Inflammatory macrophage treated with lipopolysaccharide for 4 hours (primary cell): ENCODE measurements at places on chromosomes 2 and 18.

GRCh38 chr2:157900684-157901083 is 24.6 kb upstream of the ACVR1 start:
- DNase-seq, result no peak

GRCh38 chr2:154291927-154292326 is 406.6 kb upstream of the KCNJ3 start:
- no peak for DNase-seq

DNA sequence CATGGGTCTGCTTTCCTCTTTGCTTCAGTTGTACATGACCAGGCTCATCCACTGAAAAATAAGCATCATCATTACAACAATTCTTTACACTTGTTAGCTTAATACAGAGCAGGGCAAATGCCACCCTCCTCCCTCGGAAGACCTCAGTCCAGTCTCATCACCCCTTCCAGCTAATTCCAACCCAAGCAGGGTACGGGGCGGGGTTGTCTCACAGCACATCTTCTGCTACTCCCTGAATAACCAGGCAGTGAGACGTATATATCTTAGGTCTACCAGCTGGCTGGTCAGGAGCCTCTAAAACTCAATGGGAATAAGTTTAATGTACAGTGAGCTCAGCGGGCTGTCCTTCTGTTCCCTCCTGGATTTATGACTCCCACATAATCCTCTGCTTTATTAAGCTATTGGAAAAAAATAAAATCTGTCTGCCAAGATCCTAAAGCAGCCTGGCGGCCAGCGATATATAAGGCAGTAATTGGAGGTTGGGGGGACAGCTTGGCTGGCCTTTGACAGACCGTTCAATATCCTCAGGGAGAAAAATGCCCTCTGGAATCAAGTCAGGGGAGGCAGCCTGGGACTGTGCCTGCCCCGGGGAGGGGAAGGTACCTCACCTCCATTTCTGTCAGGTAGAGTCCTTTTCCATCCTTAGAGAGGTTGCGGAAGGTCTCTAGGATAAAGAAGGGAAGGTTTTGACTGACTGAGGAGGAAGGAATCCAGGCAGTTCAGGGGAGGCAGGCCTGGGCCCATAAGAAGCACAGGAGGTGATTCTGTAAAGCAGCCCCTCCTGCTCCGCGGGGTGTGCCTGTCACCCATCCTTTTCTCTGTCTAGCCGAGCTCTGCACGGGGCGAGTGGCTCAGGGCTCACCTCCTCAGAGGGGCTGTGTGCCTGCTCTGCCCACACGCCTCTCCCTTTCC is 76.3 kb downstream of the CAPN13 start:
- no peak for DNase-seq

GRCh38 chr2:163595028-163595427 is 140.8 kb downstream of the FIGN start:
- no peak for DNase-seq

DNA sequence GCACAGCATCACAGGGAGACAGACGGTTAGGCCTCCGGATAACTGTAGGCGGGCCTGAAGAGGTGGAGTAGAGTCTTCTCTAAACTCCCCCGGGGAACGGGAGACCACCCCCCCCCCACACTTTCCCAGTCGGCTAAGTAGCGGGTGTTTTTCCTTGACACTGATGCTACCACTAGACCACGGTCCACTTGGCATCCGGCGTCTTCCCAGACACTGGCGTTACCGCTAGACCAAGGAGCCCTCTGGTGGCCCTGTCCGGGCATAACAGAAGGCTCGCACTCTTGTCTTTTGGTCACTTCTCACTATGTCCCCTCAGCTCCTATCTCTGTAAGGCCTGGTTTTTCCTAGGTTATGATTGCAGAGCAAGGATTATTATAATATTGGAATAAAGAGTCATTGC is 25.7 kb upstream of the NCL start:
- DNase-seq, result no peak

GRCh38 chr2:123913143-123913735 is 111.8 kb upstream of the CNTNAP5 start:
- no peak for DNase-seq

DNA sequence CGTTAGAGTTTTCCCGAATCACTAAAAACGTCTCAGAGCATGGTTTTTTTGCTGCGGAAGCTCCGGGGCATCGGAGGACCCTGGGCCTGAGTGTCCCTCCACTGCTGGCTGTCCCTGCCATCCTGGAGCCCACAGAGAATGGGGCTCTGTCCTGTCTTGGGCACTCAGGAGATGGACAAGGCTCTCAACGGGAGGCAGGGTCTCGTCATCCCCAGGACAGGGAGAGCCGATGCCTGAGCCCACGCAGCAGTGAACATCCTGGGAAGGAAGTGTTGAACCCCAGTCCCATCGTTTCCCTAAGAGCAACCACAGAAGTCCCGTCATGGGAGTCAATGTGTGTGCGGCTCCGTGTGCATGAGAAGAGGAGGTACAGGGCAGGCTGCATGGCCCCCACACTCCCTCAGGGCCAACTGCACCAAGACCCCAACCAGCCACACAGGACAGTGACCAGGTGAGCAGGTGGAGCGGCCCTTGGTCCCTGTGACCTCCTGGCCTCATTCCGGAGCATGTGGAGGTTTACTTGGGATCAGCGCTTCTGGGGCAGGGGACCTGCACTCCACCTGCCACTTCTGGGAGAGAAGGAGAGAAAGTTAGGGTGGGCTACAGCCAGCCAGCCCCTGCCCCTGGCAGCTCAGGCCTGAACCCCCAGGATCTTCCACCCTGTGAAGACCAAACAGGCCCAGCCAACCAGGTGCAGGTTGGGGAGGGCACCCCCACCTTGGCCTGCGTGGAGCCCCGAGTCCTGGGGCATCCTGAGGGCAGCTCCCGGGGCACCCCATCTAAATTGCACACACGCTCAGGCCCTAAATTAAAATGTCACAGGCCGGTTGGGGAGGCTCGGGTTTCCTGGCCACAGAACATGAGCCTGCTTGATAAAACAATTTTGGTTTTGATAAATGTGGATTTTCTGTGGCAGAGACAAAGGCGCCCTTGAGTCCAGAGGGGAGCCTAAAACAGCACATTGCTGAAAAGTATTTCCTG is 3.1 kb upstream of the SNED1 start:
- no peak for DNase-seq

GRCh38 chr18:64271246-64271645 is 122.4 kb upstream of the LINC00305 start:
- no peak for DNase-seq
